Stromal cell of bone marrow (primary cell): ENCODE measurements at places on chromosomes 6 and 20.

GRCh38 chr6:151652325-151652724, 155.2 kb upstream of the ESR1 start:
- DNase-seq: no peak

DNA sequence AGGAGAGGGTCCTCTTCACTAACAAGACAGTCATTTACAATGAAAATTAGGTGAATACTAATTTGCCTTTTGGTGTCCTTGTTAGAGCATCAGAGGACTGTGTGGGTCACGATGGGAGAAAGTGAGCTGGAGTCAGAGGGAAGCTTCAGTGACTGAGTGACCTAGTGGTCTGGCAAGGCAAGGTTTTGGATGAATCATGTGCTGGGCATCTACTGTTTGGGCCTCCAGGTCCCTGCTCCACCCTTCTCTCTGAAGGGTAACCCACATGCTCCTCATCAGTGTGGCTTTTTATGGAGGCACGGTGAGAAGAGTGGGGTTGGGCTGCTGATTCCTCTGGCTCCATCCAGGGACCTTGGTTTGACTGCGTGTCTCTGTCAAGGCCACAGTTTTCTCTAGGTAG, 60.5 kb upstream of the EXOC2 start:
- no peak for DNase-seq

- DNase-seq: no peak
These were observed 166.3 kb upstream of the STXBP5 start for GRCh38 chr6:147037881-147038280.

DNA sequence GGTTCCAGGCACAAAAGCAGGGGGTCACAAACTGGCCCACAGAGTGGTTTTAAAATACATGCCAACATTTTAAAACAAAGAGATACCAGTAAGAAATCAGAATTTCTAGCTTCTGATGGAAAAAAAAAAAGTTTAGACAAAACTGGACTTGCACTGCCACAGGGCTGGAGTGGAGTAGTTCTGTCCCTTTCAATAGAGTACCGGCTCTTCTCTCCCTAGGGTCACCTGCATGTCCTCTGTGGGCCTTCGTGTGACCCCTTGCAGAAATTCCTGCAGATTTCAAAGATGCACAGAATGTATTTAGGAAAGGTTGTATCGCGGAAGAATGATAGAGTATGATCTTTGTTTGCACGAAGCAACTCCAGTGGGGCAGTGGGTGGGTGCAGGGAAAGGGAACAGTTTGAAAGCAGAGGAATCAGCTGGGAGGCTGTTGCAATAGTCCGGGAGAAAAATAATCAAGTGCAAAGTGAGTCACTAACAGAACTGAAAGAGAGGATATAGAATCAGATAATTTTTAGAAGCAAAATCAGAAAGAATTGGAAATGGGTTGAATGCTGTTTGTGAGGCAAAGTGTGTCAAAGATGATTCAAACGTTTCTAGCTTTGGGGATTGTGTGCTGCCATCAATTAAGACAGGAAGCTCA, 97.3 kb upstream of the STXBP5 start:
- peak; percentile 43 for DNase-seq

GRCh38 chr6:34829137-34829536, 37.3 kb downstream of the BLTP3A start:
- no peak for DNase-seq

- no peak for DNase-seq
These were observed 60.1 kb upstream of the AKIRIN2 start for GRCh38 chr6:87762116-87762515.

DNA sequence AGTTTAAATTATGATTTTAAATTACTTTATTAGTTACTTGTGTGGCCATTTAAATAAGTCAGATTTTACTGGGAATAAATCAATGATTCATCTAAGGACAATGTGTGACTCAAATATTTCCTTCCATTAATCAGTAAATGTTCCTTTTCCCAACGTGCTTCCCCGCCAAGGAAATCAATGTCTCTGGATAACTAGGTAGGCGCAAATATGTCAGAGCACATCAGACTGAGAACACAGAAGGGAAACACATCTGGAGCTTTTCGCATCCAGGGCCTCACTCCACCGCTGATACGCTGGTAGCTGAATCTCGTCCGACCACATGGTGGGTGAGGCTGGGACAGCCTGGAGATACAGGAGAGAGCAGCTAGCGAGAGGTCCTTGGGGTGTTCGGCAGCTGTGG, 56.4 kb upstream of the RPS6KA2 start:
- no peak for DNase-seq

GRCh38 chr6:158717341-158718330, 67.8 kb downstream of the SYTL3 start:
- DNase-seq: no peak
